Stimulated activated CD8-positive, alpha-beta memory T cell treated with anti-CD3 and anti-CD28 coated beads, Interleukin-12 subunit alpha, Interleukin-12 subunit beta, amount 100 ng/mL, for 1 hour (primary cell): ENCODE measurements at places on chromosomes 7 and 10.
A peak's percentile ranks its signal among the peaks of the same experiment; 100 is the strongest.

DNA sequence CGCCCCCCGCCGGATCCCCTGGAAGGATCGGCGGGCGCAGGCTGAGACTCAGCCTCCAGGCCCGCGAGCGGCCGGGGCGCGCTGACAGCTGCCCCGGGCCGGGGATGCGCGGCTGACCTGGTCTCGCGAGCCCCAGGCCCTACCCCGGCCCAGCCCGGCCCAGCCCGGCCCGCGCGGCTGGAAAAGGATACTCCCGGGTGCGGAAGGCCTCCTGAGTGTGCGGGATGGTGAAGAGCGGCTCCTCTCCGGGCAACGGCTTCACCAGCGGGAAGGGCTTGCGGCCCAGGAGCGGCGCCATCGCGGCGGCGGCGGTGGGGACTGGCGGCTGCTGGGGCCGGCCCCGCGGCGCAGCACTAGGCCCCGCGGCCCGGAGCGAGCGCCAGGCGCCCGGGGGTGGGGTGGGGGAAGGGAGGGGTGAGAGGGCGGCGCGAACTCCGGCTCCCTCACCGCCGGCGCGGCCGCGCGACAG is 423 bp downstream of the BAZ1B start:
- DNase-seq, result peak; percentile 21

DNA sequence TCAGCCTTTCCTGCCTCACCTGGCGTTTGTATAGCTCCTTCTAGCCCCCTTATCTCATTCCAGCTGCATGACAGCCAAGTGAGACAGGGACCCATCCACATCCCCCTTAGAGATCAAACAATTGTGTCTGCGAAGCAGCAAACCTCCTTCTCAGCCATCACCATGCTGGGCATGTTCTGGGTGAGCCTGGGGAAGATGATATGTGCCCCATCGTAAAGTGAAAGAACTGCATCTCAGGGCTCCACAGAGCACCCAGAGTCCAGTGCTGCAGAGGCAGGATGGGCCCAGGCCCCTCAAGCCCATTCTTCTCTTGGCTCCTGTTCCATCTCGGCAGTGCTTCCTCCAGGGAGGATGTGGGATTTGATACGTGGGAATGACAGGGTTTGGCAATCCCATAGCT is 43.2 kb downstream of the FIGNL1 start:
- DNase-seq, result no peak

- DNase-seq, result no peak
Observed at GRCh38 chr7:4131063-4131462, 551.0 kb upstream of the FOXK1 start.

DNA sequence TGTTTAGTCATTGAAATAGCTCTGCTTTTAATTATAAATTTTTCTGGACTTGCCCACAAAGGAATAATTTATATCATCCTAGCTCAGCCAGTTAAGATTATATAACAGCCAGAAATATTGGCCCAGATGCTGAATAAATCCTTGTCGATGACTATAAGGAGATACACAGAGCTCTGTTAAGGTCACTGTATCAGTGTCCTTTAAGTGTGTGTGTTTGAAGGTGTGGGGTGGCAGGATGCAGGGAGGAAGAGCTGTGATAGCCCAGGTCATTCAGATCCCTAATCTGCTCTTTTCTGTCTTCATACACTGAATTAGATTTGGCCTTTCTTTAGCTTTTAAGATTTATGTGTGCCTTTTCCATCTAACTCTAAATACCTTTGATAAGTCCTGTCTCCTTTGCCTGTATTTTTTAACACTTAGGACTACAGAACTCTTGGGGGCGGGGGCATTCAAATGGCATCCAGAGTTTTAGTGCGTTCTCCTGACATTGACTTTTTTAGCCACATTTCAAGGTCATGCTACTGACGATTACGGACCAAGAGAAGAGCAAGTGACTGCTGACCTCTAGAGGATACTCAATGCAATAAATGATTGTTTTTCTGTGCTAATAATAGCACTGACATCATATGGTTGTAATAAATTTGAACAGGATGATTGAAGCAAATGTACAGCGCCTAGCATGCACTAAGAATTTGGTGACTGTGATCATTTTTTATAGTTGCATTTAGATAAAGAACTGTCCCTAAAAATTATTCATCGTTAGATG is 172.3 kb downstream of the CACNB2 start:
- no peak for DNase-seq

- DNase-seq, result no peak
Observed at GRCh38 chr10:122740640-122741039, 41.0 kb upstream of the C10orf120 start.

GRCh38 chr7:121313793-121314676 is 14.8 kb upstream of the WNT16 start:
- no peak for DNase-seq
